AG08396 (cell line): ENCODE measurements at places on chromosomes 2 and 18.
A peak's percentile ranks its signal among the peaks of the same experiment; 100 is the strongest.

GRCh38 chr2:147275943-147276342 lies 568.9 kb upstream of the ACVR2A start:
- DNase-seq = no peak

DNA sequence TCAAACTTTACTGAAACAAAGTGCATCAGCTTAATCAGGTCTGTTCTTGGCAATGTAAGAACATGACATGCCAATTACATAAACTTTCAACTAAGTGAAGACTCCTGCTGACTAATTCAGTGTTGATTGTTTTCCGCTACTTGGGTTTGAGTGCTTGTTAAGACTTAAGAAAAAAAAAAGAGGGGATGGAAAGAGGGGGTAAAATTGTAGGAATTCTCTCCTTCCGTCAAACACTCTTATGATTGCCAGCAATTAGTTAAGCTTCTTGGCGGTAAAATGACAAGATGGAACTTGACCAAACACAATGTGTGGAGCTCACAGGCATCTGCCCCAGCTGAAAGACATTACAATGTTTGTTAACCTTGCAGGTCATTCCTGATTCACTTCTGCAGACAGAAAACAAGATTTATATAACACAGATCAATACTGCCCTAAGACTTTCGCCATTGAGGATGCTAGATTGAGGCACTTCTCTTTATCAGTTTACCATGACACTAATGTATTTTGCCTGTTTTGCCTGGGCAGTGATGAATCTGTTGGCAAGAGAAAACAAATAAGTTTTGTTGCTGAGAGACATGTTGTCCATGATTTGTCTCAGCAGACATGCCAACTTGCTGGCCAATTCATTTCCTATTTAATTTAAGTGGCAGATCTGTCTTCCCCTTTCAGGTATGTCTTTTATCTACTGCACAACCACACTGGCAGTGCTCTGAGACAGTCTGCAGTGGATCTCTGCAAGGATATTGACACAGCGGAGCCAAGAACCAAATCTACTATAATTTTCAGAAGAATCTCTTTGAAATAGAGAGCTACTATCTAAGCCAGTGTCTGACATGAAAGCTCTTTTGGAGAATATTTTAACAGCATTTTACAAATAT lies 410.0 kb upstream of the KCNH7 start:
- DNase-seq = no peak

GRCh38 chr2:167550448-167550847 lies 662.2 kb downstream of the XIRP2 start:
- no peak for DNase-seq

GRCh38 chr2:46937471-46937901 lies 21.9 kb upstream of the MCFD2 start:
- no peak for DNase-seq

DNA sequence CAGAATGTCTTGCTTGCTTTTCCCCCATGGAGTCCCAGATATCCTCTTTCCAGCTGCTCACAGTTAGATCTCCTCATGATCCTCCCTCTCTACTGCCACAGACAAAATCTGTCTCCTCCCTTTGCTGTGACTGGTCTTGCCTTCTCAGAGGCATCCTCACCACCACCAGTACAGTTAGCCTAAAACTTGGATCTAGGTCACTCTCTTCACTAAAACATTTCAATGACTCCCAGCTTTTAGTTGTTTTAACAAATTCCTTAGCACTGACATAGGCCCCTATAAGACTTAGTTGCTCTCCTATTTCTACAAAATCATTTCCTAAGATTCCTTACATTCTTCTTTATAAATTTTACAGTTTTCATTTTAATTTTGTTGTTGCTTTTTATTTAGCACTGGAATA lies 734.2 kb upstream of the CHAC2 start:
- peak; percentile 7 for DNase-seq

- DNase-seq = no peak
Observed at GRCh38 chr2:241904011-241904718, 34.6 kb downstream of the RTP5 start.

DNA sequence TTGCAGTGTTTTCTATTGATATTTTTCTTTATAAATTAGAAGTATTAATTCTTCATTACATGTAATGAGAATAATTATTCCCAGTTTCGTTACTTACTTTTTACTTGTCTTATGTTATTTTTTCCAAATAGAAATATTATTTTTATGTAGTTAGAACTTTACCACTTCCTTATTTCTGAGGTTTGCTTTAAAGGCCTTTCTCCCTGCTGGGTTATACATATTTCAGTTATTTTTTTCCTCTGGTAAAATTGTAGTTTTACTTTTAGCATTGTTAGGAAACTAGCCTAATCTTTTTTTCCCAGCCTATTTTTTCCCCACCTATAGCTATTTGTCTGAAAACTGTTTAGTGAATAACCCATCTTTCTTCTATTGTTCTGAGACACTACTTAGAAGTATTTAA lies 17.1 kb downstream of the RNF144A start:
- DNase-seq = no peak

- no peak for DNase-seq
Observed at GRCh38 chr2:208025814-208026184, 472 bp upstream of the PLEKHM3 start.
